ENCODE measurements at places on chromosomes 2 and 18.
A peak's percentile ranks its signal among the peaks of the same experiment; 100 is the strongest.

GRCh38 chr2:3192920-3193319 is 184.7 kb downstream of the EIPR1 start:
- no peak for DNase-seq

- no peak for DNase-seq
These were observed 73.3 kb upstream of the SP3 start for GRCh38 chr2:174038462-174038861.

DNA sequence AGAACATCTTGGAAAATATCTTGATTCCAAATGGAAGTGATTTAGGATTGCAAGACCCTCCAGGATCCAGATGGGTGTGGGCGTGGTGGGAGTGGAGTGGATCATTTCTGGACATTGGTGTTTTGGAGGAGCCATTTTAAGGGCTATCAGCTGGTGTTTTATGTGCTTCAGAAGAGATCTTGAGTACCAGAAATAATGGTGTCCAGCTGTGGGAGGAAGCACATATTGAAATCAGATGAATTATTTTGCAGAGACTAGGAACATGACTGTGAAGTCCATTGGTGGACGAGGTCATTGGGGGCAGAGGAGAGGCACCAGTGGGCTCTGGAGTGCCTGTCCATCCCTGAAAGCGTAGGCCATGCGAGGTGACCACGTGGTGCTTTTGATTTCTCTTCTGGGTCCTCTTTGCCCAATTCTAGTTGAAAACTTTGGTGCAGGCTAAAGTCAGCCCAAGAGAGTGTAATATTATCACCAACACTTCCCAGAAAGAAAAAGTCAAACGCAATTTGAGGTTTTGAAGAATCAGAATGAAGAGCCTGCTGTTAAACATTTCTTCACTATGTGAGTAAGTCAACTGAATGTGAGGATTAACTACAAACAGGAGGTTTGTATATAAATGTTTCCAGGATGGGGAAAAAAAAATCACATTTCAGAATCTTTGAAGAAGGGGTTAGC is 31.6 kb downstream of the RNF144A start:
- DNase-seq = no peak

DNA sequence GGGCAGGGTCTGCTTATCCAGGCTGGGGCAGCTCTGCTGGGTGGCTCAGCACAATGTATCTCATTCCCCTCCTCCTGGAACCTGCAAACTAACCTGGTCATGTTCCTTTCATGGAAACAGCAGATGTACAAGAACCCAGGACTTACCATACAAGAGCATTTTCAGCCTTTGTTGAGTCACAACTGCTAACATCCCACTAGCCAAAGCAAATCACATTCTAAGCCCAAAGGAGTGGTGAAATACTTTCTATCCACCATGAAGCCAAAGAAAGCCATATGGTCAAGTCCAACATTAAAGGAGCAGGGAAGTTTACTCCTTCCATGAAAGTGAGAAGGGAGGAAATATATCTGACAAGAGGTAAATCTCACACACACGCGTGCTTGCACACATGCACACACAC is 163.0 kb downstream of the IRS1 start:
- DNase-seq = no peak

DNA sequence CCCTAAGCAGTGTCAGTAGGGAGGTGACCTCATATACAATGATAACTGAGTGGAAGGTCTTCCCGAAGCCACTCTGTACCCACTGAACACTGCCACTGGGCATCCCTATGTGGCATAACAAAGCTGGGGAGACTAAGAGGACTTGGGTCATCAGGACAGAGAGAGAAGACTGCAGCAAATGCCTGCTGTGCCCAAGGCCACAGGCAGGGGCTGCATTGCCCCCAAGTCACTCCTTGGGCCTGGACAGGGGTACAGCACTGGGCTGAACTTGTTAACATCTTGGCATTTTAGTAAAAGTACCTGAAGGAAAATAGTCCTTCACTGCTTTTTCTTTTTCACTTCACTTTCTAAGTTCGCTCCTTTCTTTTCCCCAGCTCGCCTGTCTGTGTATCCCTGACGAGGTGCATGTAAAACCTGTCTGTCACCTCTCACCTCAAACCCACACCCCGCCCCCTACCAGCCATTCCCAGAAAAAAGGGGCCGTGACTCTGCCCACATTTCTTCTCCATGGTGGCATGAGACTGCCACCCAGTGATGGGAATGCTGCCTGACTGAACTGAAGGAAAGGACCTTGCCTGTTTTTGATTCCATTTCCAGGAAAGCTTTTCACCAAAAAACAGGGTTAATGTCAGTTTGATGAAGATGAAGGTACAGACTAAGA is 62.9 kb downstream of the MTHFD2 start:
- DNase-seq = peak; percentile 81

GRCh38 chr2:82968358-82968757 is 1490.7 kb downstream of the SUCLG1 start:
- no peak for DNase-seq

GRCh38 chr2:107988108-107988507 is 1.8 kb downstream of the SLC5A7 start:
- no peak for DNase-seq

- peak; percentile 22 for DNase-seq
These were observed 194.0 kb downstream of the VWC2L start for GRCh38 chr2:214604861-214605260.

GRCh38 chr18:79186649-79187048 is 117.5 kb downstream of the ATP9B start:
- DNase-seq = no peak

- DNase-seq = no peak
These were observed 110.9 kb downstream of the RNF144A start for GRCh38 chr2:7027956-7028655.

- no peak for DNase-seq
These were observed 17.7 kb downstream of the MRO start for GRCh38 chr18:50802141-50802540.

GRCh38 chr2:234764372-234764771 is 187.4 kb upstream of the SH3BP4 start:
- no peak for DNase-seq

Data from HTR-8/SVneo (cell line).